ENCODE measurements at places on chromosomes 2 and 18.

DNA sequence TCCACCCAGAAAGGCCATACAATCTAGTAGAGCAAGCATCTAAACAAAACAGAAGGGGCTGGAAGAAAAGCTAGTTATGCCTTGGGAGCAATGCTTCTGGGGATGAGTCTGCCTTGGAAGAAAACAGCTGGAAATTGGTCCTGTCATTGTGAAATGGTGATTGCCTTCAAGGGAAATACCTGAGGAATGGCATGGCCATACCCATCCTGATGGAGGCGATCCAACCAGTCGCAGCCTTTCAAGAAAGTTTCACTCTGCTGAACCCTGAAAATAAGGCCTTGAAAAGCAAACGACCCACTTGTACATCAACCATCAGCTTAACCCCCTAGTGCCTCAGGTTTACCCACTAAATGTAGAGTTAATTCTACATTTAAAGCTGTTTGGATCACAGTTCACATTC is 72.6 kb upstream of the PID1 start:
- no peak for DNase-seq

GRCh38 chr18:63981719-63982118 is 11.8 kb downstream of the SERPINB8 start:
- no peak for DNase-seq

GRCh38 chr18:56166914-56167313 is 471.5 kb downstream of the TXNL1 start:
- DNase-seq, result no peak

GRCh38 chr2:174174741-174175140 is 73.6 kb downstream of the OLA1 start:
- DNase-seq, result no peak

GRCh38 chr2:108823286-108823685 is 36.7 kb downstream of the CCDC138 start:
- DNase-seq, result no peak

DNA sequence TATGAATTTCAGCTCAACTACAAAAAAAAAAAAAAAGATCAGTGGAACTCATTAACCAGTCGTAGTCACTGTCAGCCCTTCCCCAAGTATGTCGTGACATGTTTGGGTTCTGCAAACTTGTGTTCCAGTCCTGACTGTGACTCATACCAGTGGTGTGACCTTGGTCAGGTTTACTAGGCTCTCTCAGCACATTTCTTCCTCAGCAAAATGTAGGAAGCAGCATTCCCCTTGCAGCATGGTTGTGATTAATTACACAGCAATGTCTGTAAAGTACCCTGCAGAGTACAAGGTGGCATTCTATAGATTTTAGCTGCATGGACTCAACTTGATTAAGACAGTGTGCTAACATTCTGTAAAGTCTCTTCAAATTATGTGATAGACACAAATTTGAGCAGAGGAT is 156.9 kb downstream of the LAMA1 start:
- DNase-seq, result no peak
